Activated CD4-positive, alpha-beta T cell treated with anti-CD3 and anti-CD28 coated beads, Interleukin-2, amount 50 U/mL, for 24 hours (primary cell): ENCODE measurements at places on chromosomes 7 and 10.

DNA sequence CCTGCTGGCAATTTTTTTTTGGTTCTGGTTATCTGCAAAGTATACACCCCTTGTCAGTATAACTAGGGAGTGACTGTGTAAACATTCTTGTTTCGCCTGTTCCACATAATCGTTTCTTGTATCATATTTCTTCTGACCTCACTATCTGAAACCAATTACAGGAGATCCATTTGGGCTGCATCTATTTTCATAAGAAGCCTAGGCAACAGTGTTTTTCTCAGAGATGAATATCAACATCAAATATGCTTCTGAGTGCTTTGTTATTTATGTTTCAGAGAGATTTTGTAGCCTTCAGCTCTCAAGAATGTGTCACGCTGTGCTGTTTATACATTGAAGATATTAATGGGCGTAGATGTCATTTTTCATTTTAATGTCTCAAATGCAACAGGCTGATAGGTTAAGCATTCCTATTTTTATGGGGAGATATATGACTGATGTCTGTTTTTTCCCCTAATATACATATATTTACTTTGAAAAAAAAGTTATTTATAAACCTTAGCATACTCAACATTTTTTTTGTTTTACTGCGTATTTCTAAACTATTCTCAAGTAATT lies 115.5 kb downstream of the FOXP2 start:
- no peak for DNase-seq

- DNase-seq = no peak
These were observed 578 bp downstream of the CACUL1 start for GRCh38 chr10:118754229-118754555.

DNA sequence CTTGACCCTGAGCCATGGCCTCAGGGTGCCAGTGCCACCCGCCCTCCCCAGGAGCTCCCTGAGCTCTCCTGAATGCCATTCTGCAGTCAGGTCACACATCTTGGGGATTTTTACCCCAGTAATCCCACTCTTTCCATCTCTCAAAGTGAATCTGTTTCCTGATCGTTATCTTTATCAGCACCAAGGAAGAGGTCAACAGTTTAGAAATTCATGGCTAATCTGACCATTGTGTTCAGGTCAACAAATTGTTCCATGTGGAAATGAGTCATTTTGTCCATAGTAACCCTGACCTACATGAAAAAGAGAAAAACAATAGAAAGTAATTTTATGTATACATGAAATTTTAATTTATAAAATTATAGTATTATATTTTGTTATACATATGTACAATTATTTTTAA lies 28.8 kb upstream of the ZNF488 start:
- DNase-seq = no peak

DNA sequence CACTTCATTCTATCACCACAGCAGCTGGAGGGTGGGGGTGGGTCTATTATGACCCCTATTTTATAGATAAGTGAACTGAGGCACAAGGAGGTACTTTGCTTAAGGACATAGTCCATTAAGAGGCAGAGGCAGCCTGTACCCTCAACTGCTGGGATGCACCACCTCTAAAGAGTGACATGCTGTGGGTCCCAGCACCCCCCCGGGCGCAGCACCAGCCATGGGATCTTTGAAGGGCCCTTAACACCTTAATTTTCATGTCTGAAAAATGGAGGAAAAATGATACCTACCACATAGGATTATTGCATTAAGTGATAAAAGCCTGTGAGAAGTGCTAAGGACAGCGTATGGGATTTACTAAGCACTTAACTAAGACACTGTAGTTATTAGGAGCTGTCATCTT lies 15.4 kb downstream of the ADCYAP1R1 start:
- no peak for DNase-seq

DNA sequence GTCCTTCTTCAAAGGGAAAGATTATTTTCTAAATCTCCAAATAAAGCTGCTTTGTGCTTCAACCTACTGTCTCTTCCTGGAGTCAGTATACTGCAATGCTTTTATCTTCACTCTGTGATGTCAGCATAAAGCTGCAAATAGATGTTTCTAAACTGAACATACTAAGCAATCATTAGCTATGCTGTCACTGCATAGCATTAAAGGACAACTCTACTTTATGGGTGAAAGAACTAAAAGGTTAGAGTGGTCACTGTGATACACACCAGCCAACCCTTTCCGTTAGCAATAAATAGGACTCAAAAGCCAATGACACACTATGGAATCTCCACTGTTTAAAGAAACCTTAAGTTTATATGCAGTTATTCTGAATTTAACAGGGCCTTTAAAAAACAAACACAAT lies 1.8 kb downstream of the CCDC186 start:
- no peak for DNase-seq

DNA sequence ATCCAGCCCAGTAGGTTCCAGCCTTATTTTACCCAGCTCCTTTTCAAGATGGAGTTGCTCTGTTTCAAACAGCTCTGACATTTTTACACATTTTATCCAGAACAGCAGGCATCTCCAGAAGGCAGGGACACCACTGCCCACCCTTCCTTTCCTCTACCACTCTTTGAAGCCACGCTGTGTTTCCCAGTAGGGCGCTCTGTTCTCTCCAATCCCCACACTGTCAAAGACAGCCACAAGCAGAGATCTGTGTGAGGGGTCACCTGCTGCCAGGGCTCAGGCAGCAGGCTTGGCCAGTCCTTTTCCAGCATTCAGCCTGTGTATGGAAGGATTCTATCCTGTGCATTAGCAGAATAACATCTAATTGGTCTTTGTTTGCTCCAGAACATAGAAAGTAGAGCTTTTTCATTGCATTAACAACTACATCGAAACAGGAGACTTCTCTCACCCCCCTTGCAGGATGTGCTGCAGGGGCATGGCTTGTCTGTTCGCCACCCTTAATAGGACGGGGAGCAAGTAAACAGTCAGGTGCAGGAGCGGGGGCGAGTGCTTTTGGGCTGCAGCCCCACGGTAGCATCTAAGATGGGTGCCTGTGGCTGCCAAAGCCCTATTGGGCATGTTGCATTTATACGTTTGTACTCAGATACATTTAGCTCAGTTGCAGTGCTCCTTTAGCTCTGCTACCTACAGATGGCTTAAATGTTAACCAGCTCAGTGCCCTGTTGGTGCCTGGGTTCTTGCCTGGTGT lies 326.1 kb downstream of the GALNT17 start:
- no peak for DNase-seq

DNA sequence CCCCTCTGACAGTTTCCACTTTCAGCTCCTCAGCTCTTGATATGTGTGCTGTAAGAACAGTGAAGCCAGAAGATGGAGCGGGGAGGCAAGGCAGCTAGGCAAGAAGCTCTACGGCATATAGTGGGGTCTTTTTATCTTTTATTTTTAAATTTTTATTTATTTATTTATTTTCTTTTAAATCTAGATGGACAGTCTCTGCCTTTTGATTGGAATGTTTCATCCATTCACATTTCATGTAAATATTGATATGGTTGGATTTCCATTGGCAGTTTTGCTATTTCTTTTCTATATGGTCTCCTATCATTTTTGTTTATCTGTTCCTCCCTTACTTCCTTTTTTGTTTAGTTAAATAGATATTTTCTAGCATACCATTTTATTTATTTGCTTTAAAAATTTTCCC lies 183.7 kb downstream of the TMEM178B start:
- DNase-seq = no peak

DNA sequence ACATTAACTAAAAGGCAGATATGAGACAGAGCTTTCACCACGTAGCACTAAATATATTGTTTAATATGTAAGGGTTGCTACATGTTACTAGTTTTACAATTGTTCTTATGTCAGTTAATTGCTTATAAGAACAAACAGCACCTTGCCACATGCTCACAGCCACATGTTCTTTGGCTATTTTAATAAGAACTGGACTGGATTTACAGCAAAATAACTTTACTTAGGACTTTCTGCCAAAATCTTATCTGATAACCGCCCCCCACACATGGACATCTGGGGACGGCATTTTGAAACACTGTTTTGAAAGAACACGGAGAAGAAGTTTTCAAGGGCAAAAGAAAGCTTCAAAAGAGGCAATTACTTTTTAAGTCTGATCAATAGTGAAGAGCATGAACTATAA lies 45.3 kb downstream of the JAZF1 start:
- no peak for DNase-seq

DNA sequence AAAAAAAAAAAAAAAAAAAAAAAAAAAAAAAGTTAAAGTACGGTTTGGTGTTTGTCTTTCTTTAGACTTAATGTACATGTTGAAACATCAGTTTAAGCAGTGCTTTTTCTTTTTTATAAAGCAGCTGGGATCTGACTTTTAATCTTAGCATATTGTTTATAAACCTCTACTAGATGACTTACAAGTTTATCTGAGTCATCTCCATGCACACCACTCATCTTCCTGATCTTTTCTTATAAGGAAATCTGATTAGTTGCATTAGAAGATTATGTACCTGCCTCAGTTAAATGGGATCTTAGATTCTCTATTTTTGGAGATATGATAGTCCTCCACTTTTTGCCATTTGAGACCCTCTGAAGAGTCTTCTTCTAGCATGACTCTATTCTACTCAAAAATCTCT lies 391.9 kb upstream of the LRGUK start:
- no peak for DNase-seq

- DNase-seq = no peak
These were observed 1429.3 kb upstream of the LRRTM3 start for GRCh38 chr10:65496541-65496940.

- DNase-seq = no peak
These were observed 131.0 kb downstream of the RPS24 start for GRCh38 chr10:78164702-78165101.

- no peak for DNase-seq
These were observed 338.1 kb downstream of the RNLS start for GRCh38 chr10:88244781-88245625.

DNA sequence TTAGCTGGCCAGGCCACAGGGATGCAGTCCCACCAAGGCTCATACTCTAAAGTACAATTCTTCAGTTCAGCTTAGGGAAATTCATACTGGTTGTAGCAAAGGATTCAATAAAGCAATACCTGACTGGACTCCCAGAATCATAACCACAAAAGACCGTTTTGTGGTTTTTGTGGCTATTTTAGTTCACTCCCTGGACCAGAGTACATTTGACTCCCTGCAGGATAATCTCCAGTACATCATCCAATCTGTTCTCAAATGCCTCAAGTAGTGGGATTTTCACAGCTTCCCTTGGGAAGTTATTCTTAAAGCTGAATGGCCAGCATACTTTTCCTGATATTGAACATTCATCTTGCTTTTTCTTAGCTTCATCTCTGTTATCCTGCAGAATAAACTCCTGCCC lies 29.3 kb upstream of the YAE1 start:
- no peak for DNase-seq

DNA sequence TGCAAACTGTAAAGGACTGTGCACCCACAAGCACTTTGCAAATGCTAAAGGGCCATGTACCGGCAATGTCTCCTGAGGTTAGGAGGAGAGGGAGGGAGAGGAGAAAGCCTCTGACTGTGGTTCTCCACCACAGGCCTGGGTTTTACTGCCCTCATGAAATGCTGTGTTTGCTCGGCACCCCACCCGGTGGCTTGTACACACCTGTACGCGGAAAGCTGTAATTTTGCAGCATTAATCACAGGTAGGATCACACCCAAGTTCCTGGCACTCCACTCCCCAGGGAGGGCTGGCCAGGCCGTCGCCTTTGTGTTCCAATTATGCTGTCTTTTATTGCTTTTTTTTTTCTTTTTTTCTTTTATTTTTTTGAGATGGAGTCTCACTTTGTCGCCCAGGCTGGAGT lies 78.5 kb upstream of the MYL10 start:
- no peak for DNase-seq

GRCh38 chr10:121594076-121594475 lies 4.2 kb downstream of the FGFR2 start:
- no peak for DNase-seq

DNA sequence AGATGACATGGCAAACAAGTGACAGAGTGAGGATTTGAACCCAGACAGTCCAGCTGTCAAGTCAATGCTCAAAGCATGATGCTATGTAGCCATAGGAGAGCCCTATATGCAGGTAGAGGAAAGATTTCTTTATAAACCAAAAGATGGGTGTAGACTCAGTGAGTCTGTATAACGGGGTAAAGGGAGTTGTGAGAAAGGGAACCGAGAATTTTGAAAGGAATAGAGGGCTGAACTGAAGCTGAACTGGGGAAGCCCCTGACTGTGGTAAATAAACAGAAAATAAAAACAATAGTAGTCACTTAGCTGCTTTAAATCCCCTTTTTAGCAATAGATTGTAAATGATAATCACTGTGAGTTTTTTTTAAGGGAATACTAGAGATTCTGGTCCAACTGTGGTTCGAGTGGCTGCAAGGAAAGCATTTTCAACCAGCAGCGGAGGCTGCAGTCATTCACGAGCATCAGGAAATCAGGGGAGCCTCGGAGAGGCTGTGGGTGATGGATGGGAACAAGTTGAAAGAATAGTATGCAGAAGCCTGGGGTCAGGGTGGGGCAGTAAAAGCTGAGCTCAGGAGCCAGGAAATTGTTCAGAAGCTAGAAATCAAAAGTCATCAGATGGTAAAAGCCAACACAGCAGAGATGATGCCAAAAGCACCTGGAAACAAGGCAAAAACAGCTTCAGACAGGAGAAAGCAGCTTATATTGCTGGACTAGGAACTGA lies 393.5 kb downstream of the GFRA1 start:
- no peak for DNase-seq

- no peak for DNase-seq
These were observed 10.1 kb downstream of the RUFY2 start for GRCh38 chr10:68397005-68397404.

DNA sequence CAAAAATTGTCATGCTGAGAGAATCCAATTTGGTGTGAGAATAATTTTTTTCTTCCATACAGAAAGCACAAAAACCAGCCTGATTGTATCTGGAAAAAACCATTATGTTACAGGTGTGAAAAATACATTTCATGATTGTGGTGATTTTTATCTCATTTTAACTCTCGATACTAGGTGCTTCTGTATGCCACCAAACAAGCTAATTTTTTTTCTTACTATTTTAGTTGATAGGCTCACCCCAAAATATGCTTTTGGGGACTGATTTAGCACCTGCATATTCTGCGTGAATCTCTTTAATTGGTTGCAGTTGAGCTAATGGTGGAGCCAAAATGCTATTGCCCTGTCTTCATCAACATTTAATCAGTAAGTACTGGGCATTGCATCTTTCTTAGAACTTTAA lies 1.9 kb downstream of the DMTF1 start:
- DNase-seq = no peak

GRCh38 chr10:22988581-22989360 lies 60.9 kb downstream of the ARMC3 start:
- DNase-seq = peak; percentile 77

- DNase-seq = no peak
These were observed 1012.4 kb upstream of the C7orf33 start for GRCh38 chr7:147578196-147578595.

DNA sequence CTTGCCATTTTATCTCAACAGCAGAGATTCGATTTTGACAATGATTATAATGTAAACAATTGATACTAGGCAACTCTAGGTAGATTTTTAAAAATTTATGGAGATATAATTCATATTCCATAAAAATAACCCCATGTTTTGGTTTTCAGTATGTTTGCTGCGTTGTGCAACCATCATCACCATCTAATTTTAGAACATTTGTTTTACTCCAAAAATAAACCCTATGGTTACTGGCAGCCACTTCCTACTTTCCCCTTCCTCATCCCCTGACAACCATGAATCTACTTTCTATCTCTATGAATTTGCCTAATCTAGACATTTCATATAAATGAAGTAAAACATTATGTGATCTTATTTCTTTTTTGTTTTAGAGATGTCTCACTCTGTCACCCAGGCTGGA lies 401.9 kb downstream of the THSD7A start:
- DNase-seq = no peak

- DNase-seq = no peak
These were observed 118.3 kb downstream of the LRRC4 start for GRCh38 chr7:127912901-127913300.

GRCh38 chr7:46934198-46934825 lies 647.6 kb downstream of the TNS3 start:
- DNase-seq = no peak
